Left renal cortex interstitium (tissue), 4 donors: ENCODE measurements at places on chromosomes 2 and 18.
A peak's percentile ranks its signal among the peaks of the same experiment; 100 is the strongest.

GRCh38 chr2:6186332-6187151, 494.4 kb downstream of the SOX11 start:
- DNase-seq, result no peak

DNA sequence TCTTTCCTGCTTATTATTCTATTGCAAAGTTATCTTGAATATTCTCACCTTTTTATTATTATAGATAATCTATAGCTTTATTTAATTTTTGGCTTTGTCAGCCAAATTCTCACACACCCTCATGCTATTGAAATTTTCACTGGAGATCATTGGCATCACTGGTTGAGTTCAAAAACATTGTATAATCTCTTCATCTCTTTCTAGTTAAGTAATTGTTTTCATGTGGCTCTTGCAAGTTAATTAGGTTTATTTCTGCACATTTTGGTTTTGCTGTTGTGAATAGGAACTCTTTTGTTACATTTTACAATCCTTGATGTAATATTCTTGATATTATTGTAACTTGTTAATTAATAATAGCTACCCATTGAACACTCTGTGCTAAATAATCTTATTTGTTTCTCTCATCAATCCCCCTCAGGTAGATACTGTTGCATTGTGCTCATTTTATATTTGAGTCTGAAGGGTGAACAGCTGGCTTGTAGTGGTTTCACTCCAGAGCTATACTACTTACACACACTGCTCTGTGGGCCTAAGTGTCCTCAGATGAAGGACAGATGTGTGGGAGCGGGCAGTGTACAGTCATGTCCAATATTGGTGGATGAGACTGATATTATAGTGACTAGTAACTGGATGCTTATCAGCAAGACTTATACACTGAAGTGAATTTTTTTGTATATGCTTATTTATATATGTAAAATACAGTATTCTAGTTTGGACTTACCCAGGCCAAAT, 112.7 kb downstream of the LCLAT1 start:
- DNase-seq, result no peak

- DNase-seq, result no peak
Measured at GRCh38 chr18:4455113-4455811, at the start of gene DLGAP1. Gene DLGAP1, minus strand, starts transcription at chr18:4455307.

DNA sequence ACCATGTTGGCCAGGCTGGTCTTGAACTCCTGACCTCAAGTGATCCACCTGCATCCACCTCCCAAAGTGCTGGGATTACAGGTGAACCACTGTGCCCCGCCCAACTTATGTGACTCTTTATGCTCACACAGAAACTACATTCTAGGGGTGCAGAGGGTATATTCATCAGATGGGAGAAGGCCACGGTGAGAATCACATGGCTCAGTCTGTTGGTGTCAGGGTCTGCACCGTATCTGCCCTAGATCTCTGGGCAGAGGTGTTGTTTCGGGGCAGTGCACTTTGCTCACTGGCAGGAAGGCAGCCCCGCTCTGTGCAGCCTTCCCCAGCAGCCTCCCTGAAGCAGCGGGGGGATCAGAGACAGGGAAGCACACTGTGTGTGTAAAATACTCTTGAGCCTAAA, 76.4 kb downstream of the SH3RF3 start:
- no peak for DNase-seq

DNA sequence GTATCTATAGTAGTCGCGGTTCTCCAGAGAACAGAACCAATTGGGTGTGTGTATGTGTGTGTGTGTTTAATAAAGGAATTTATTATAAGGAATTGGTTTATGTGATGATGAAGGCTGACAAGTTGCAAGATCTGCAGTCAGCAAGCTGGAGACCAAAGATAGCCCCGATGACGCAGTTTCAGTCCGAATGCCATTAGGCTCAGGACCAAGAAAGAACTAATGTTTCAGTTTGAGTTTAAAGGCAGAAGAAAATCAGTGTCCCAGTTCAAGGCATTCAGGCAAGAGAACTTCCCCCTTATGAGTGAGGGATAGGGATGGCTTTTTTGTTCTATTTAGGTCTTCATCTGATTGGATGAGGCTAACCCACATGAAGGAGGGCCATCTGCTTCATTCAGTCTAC, 221.6 kb downstream of the HNMT start:
- no peak for DNase-seq

GRCh38 chr18:519019-519879, 18.7 kb upstream of the COLEC12 start:
- DNase-seq, result peak; percentile 10

- DNase-seq, result no peak
Measured at GRCh38 chr2:25722224-25722623, 48.8 kb upstream of the DTNB start.

DNA sequence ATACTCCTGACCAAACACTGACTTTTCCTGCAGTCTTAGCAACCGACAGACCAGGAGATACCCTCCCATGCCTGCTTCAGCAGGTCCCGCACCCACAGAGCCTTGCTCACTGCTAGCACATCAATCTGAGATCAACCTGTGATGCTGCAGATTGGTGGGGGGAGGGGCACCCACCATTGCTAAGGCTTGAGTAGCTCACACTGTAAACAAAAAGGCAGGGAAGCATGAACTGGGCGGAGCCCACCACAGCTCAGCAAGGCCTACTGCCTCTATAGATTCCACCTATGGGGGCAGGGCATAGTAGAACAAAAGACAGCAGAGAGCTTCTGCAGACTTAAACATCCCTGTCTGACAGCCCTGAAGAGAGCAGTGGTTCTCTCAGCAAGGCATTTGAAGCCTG, 109.7 kb downstream of the SP100 start:
- no peak for DNase-seq

- no peak for DNase-seq
Measured at GRCh38 chr2:85019121-85019520, 48.2 kb downstream of the KCMF1 start.

GRCh38 chr2:1656961-1657841, 87.1 kb downstream of the PXDN start:
- no peak for DNase-seq

- DNase-seq, result no peak
Measured at GRCh38 chr2:68317971-68318913, 1.5 kb downstream of the CNRIP1 start.

DNA sequence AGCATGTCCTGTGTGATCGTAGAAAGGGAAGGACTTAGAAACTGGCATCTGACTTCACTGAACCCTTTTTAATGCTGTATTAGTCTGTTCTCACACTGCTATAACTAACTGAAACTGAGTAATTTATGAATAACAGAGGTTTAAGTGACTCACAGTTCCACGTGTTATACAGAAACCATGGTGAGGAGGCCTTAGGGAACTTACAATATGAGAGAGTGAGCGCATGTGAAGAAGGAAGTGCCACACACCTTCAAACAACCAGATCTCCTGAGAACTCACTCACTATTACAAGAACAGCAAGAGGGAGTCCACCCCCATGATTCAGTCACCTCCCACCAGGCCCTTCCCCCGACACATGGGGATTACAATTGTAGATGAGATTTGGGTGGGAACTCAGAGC, 811.3 kb downstream of the CPS1 start:
- DNase-seq, result no peak

- no peak for DNase-seq
Measured at GRCh38 chr2:121294881-121295840, 10.2 kb upstream of the TFCP2L1 start.

DNA sequence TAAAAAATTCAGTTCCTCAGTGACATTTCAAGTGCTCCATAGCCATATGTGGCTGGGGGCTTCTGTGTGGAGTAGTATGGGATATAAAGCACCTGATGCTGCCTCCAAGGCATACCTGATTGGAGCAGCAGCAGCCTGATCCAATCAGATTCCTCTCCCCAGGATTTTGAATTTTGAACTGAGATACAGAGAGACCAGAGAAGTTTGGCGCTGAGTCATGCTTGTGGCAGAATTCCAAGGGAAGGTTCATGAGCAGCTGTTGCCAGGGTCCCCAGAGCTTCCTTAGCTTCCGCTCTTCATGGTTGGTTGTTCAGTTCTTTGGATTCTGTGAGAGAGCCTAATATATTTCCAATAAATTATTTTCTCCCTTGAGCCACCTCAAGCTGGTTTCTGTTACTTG, 29.0 kb upstream of the CFAP36 start:
- no peak for DNase-seq

GRCh38 chr2:215436705-215437565, 1.1 kb upstream of the FN1 start:
- DNase-seq, result peak; percentile 41

DNA sequence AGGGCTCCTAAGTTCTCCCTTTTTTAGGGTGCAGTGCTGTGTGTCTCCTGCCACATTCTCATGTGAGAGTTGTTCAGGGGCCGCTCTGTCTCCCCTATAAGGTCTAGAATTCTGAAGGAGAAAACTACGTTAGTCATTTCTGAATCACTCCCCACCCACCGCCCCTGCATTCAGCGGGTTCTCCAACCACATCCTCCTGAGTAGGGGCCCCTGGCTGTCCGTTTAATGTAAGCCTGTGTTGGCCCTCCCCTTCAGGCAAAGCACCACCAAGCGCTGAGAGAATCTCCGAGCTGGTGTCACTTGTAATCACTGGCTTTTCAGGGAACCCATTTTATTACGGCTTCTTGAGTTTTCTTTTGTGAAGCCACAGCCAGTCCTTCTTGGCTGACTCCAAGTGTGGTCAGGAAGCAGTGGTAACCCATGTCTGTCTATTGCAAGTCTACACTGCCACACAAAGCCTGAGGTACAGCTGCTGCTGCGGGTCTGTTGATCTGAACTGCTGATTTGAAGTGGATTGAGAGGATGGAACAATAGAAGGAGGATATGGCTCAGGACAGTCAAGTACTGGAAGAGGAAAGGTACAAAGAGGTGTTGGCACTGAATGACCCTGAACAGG, 16.9 kb downstream of the LCT start:
- DNase-seq, result no peak

GRCh38 chr18:77067291-77068061, 65.1 kb downstream of the MBP start:
- no peak for DNase-seq
